SJSA1 (cell line): ENCODE measurements at places on chromosomes 4 and X. TPM values are rescaled to one million over a fixed set of nuclear protein-coding genes. Genes with fewer than 3 reads are reported as not detected.

DNA sequence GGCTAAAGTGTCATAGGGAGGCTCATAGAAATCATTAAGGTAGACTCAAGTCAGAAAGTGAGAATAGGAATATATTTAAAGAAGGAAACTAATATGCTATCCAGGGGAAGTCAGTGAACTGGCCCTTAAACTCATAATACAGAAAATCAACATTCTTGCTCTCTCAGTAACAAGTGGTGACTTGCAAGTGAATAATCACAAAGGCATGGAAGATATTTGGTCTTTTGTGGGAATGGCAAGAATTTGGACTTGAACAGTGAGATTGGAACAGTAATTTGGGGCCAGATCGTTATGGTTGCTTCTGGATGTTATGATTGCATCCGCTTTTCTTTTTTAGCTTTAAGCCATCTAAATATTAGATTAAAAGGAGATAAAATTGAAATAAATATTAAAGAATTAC, 103.8 kb downstream of the TBC1D19 start:
- DNase-seq = no peak
- no peaks in the 10 kb centered on the region for H3K27me3 ChIP-seq
- H3K4me1 ChIP-seq = peaks cover 3% of the 10 kb centered on the region; the same call in 1 of the 2 replicates

DNA sequence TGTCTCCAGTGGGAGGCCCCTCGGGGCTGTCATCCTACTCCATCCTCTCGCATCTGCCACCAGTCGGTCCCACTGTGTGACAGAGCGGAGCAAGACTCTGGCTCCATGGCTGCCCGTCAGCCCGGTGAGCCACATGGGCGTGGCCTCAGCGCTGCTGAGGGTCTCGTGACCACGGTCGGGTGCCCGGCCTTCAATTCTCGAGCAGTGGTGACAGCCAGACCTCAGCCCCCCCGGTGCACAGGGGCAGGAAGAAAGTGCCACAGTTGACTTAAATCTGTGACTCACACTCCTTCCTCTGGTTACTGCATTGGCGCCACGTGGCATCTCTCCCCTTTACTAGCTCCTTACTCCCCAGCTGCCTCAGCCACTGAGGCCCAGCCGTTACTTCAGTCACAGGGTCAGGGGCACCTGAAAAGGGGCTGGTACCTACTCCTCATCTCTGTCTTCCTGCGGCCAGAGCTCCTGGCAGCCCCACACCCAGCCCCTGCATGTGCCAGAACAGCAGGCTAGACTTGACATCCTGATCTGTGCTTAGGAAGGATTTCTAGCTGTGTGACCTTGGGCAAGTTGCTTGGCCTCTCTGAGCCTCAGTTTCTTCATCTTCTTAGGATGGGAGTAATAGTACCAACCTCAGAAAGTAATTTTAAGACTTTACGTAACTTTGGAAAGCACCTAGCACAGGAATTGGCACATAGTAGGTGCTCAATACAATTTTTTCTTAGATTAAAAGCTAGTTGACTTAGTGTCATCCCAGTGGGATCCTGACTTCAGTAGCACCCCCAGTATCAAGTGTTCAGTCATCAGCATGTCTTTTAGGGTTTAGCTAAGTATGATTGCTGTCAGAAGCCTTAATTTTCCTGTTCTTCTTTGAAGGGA, 66.1 kb downstream of the TNIP2 start:
- DNase-seq = peak; percentile 48
- peaks cover 22% of the 10 kb centered on the region for H3K36me3 ChIP-seq
- peaks cover 46% of the 10 kb centered on the region for H3K4me1 ChIP-seq
- no peaks in the 10 kb centered on the region for H3K27me3 ChIP-seq
- peak overlapping the region; percentile 37; the same call in 1 of the 2 replicates for H3K27ac ChIP-seq

- H3K27ac ChIP-seq = 0 out of 2 replicates have a peak within 1 kb of the TSS, but pooled peaks have one; percentile 17
- H3K36me3 ChIP-seq = no peaks in the 10 kb centered on the region; the same call in 1 of the 2 replicates
- DNase-seq = peak; percentile 34
- H3K4me3 ChIP-seq = peak within 1 kb of the TSS; percentile 69
- no peaks in the 10 kb centered on the region for H3K27me3 ChIP-seq
Measured at GRCh38 chr4:10457255-10457801, at the start of gene ZNF518B. TSS of gene ZNF518B (minus strand) at chr4:10457426. CDS start at chr4:10446328, 11,098 bp downstream.

DNA sequence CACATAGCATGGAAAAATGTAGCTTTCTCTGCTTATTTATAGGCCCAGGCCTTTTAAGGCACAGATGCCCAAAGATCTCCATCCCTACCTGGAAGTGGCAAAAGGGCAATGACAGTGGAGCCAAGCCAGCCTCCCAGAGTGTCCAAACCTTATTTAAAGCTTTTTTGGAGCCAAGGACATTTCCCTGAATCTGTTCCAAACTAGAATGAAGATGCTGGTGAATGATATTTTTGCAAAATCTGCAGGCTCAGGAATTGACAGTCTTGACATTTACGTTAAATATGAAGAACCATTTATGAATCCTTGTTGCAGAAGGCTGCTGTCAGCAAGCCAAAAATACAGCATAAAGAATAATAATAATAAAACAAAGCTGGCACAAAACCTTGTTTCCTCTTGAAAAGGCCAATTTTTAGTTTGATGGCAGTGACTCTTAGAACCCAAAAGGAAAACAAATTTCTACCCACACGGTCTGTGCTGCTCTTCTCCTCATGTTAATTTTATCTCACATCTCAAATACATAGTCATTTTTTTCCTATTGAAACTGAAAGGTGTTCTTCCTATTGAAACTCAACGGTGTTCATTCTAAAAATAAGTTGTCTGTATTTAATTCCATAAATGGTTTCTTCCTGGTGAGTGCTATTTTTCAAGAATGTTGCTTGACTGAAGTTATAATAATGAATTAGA, 206.3 kb upstream of the TBL1X start:
- H3K27me3 ChIP-seq = no peaks in the 10 kb centered on the region
- H3K4me1 ChIP-seq = no peaks in the 10 kb centered on the region
- H3K4me3 ChIP-seq = no peak overlapping the region
- DNase-seq = no peak

Gene EXOC1
- 23.8 and 41.7 TPM in 2 replicates for total RNA-seq

- H3K27me3 ChIP-seq = no peaks in the 10 kb centered on the region
- H3K27ac ChIP-seq = no peak overlapping the region
- H3K36me3 ChIP-seq = no peaks in the 10 kb centered on the region
- DNase-seq = no peak
Measured at GRCh38 chr4:3035674-3036073, 38.7 kb downstream of the HTT-AS start.

- no peaks in the 10 kb centered on the region for H3K36me3 ChIP-seq
- peaks cover 25% of the 10 kb centered on the region for H3K4me1 ChIP-seq
- peak overlapping the region; percentile 48 for H3K27ac ChIP-seq
- H3K4me3 ChIP-seq = no peak overlapping the region
- DNase-seq = peak; percentile 46
- H3K27me3 ChIP-seq = no peaks in the 10 kb centered on the region
Measured at GRCh38 chrX:110418316-110419235, 59.9 kb downstream of the RTL9 start.

Gene SPINK2
- not detected in 2 replicates for total RNA-seq

Gene GAGE2A
- total RNA-seq = not detected in 2 replicates

- no peak overlapping the region for H3K4me3 ChIP-seq
- H3K27ac ChIP-seq = no peak overlapping the region
- no peaks in the 10 kb centered on the region for H3K36me3 ChIP-seq
- H3K4me1 ChIP-seq = no peaks in the 10 kb centered on the region
- H3K27me3 ChIP-seq = no peaks in the 10 kb centered on the region
Measured at GRCh38 chr4:63492515-63492914, 916.7 kb downstream of the TECRL start.

Gene DCAF4L1
- not detected in 2 replicates for total RNA-seq

DNA sequence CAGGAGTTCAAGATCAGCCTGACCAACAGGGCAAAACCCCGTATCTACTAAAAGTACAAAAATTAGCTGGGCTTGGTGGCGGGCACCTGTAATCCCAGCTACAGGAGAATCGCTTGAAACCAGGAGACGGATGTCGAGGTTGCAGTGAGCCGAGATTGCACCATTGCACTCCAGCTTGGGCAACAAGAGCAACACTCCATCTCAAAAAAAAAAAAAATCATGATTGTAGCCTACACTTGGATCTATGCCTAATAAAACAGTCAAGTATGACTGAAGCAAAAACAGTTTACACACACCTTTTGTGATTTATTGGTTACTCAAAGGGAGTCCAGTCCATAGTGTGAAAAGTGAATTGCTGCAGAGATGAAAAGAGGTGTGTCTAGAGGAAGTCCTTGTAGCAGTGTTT, 34.7 kb upstream of the TASL start:
- H3K27me3 ChIP-seq = no peaks in the 10 kb centered on the region
- no peaks in the 10 kb centered on the region for H3K4me1 ChIP-seq
- no peaks in the 10 kb centered on the region for H3K36me3 ChIP-seq
- H3K27ac ChIP-seq = no peak overlapping the region

DNA sequence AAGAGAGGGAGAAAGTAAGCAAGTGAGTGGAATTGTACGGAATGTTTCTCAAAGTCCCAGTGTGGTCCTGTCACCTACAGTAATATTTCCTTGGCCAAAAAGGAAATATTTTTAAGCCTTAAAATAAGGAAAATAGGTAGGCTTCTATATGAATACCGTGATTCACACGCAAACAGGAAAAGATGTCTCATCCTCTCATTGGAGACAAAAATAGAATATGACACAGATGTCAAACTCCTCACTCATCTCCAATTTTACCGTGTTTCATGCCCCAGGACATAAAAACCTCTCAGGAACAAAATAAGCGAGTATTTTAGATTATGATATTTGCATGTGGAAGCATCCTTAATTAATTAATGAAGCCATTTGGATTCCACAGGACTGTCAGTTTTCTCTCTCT, 1269.5 kb downstream of the RAPGEF2 start:
- H3K36me3 ChIP-seq = no peaks in the 10 kb centered on the region
- no peaks in the 10 kb centered on the region for H3K27me3 ChIP-seq
- H3K4me1 ChIP-seq = no peaks in the 10 kb centered on the region
- no peak overlapping the region for H3K4me3 ChIP-seq

GRCh38 chrX:66009231-66009845, 30.5 kb downstream of the VSIG4 start:
- no peak overlapping the region for H3K27ac ChIP-seq
- no peak overlapping the region for H3K4me3 ChIP-seq
- no peaks in the 10 kb centered on the region for H3K4me1 ChIP-seq
- no peaks in the 10 kb centered on the region for H3K36me3 ChIP-seq
- DNase-seq = no peak

- no peaks in the 10 kb centered on the region for H3K27me3 ChIP-seq
- H3K36me3 ChIP-seq = no peaks in the 10 kb centered on the region
- H3K4me1 ChIP-seq = peaks cover 6% of the 10 kb centered on the region
- H3K4me3 ChIP-seq = no peak overlapping the region
Measured at GRCh38 chr4:13481569-13481968, 2.6 kb downstream of the RAB28 start.

GRCh38 chrX:131521824-131522223, 22.1 kb upstream of the OR13H1 start:
- no peak for DNase-seq
- H3K36me3 ChIP-seq = no peaks in the 10 kb centered on the region
- H3K4me3 ChIP-seq = no peak overlapping the region
- H3K27ac ChIP-seq = no peak overlapping the region
- no peaks in the 10 kb centered on the region for H3K27me3 ChIP-seq

GRCh38 chr4:742742-743311, 37.2 kb downstream of the PCGF3 start:
- H3K4me3 ChIP-seq = no peak overlapping the region
- peak; percentile 56 for DNase-seq
- H3K27ac ChIP-seq = no peak overlapping the region
- peaks cover 12% of the 10 kb centered on the region for H3K4me1 ChIP-seq
- H3K36me3 ChIP-seq = no peaks in the 10 kb centered on the region; the same call in 1 of the 2 replicates
- no peaks in the 10 kb centered on the region for H3K27me3 ChIP-seq

- no peaks in the 10 kb centered on the region for H3K4me1 ChIP-seq
- no peaks in the 10 kb centered on the region for H3K36me3 ChIP-seq
- no peaks in the 10 kb centered on the region for H3K27me3 ChIP-seq
- no peak overlapping the region for H3K4me3 ChIP-seq
- no peak for DNase-seq
- no peak overlapping the region for H3K27ac ChIP-seq
Measured at GRCh38 chr4:19999276-19999675, 252.4 kb upstream of the SLIT2 start.

Gene NPY5R
- total RNA-seq = not detected in 2 replicates

GRCh38 chr4:139801895-139802294, 136.3 kb downstream of the MGST2 start:
- H3K27me3 ChIP-seq = no peaks in the 10 kb centered on the region
- no peak overlapping the region for H3K27ac ChIP-seq
- peaks cover 37% of the 10 kb centered on the region for H3K4me1 ChIP-seq
- no peak overlapping the region for H3K4me3 ChIP-seq
- no peak for DNase-seq

Gene USP17L15
- not detected in 2 replicates for total RNA-seq
